ENCODE measurements at places on chromosomes 12 and 14. TPM values are rescaled to one million over a fixed set of nuclear protein-coding genes. Genes with fewer than 3 reads are reported as not detected.

The ENDOU gene
- 0.27 TPM for polyA plus RNA-seq

The AKAP6 gene
- 71.3 TPM for polyA plus RNA-seq

The OR6C4 gene
- not detected for polyA plus RNA-seq

The KRT7 gene
- polyA plus RNA-seq: not detected

GRCh38 chr12:90060031-90060430, 351.4 kb upstream of the ATP2B1 start:
- no peak for DNase-seq

The FOXN3 gene
- polyA plus RNA-seq: 57.4 TPM

The POLR3B gene
- 13.5 TPM for polyA plus RNA-seq

DNA sequence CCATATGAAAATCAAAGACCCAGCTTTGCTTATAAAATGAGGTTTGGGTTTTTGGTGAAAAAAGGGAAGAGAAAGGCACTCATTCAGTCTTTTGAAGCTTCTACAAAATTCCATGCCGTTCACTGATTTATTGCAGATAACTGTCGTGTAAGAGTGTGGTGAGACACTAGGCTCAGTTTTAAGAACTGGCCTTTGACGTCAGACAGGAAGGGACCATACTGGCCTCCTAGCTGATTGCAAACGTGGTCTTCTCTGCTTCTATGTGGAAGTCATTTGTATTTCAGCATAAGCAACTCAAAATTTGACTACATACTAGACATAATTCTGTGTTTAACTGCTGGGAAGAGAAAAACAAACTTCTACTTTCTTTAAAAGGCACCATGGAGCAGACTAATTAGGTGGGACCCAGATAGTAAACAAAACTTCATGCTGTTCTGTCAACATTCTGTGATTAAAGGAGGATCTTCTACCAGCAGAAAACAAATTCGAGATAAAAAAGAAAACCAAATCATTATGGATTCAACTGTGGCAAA, 168.7 kb downstream of the TTC7B start:
- no peak for DNase-seq

GRCh38 chr12:93442411-93443340, 929 bp upstream of the UBE2N start:
- no peak for DNase-seq

DNA sequence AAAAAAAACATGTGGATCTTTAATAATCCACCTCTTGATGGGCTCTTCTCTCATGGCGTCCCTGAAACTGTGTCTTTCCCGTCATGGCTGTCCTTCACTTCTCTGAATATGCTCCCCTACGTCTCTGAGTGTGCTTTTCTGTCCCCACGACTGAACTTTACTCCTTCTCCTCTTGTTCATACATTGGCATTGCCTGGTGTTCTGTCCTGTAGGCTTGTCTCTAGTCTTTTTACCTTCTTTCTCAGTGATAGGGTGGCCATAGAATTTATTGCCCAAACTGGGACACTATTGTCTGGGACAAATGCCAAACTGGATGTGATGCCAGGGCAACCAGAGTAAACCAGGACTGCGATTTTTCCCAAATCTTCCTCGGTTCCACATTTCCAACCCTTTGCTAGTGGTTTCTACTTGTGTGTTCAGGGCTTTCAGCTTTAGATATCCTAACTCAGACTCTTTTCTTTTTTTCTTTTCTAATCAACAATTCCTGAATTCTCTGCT, 202.2 kb downstream of the ATP23 start:
- no peak for DNase-seq

GRCh38 chr12:51285843-51286242, 15.6 kb upstream of the SMAGP start:
- no peak for DNase-seq

The INHBC gene
- 0.15 TPM for polyA plus RNA-seq

- DNase-seq: no peak
Observed at GRCh38 chr12:30015631-30016337, 232.0 kb upstream of the TMTC1 start.

DNA sequence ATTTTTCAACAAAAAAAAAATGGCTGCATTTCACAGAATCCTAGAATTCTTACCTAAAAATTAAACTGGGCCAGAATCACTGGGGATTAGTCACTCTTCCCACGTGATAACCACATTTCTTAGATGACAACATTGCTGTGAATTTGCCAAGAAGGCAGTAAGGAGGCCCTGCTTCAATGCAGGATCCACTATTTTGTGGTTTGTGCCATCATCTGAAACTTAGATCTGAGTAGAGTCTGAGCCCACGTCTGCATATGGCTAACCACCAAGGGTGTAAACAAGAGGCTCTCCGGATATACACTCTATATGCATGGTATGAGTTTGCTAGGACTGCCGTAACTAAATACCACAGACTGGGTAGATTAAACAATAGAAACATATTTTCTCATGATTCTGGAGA, 24.4 kb upstream of the TBX5 start:
- DNase-seq: no peak

DNA sequence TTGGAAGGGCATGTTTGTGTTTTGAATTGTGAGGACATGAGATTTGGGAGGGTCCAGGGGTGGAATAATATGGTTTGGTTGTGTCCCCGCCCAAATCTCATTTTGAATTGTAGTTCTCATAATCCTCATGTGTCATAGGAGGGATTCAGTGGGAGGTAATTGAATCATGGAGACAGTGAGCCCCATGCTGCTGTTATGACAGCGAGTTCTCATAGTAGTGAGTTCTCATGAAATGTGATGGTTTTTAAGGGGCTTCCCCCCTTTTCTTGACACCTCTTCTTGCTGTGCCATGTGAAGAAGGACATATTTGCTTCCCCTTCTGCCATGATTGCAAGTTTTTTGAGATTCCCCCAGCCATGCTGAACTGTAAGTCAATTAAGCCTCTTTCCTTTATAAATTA, 260.0 kb downstream of the DUSP6 start:
- DNase-seq: no peak

GRCh38 chr12:106113042-106113441, 25.7 kb downstream of the NUAK1 start:
- DNase-seq: no peak

The FOXG1 gene
- polyA plus RNA-seq: 0.07 TPM

DNA sequence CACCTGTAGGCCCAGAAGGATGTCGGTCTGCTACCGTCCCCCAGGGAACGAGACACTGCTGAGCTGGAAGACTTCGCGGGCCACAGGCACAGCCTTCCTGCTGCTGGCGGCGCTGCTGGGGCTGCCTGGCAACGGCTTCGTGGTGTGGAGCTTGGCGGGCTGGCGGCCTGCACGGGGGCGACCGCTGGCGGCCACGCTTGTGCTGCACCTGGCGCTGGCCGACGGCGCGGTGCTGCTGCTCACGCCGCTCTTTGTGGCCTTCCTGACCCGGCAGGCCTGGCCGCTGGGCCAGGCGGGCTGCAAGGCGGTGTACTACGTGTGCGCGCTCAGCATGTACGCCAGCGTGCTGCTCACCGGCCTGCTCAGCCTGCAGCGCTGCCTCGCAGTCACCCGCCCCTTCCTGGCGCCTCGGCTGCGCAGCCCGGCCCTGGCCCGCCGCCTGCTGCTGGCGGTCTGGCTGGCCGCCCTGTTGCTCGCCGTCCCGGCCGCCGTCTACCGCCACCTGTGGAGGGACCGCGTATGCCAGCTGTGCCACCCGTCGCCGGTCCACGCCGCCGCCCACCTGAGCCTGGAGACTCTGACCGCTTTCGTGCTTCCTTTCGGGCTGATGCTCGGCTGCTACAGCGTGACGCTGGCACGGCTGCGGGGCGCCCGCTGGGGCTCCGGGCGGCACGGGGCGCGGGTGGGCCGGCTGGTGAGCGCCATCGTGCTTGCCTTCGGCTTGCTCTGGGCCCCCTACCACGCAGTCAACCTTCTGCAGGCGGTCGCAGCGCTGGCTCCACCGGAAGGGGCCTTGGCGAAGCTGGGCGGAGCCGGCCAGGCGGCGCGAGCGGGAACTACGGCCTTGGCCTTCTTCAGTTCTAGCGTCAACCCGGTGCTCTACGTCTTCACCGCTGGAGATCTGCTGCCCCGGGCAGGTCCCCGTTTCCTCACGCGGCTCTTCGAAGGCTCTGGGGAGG, at the start of gene LTB4R:
Gene LTB4R (plus strand): TSS at position 857 of the 959 bp plus-strand sequence. CDS start 4,150 bp downstream, outside the sequence.
- DNase-seq: peak; percentile 54

The WSCD2 gene
- polyA plus RNA-seq: 1.8 TPM

The OVCH1 gene
- 0.33 TPM for polyA plus RNA-seq

- DNase-seq: peak; percentile 42
Observed at GRCh38 chr12:11863478-11863906, 207.2 kb upstream of the BCL2L14 start.

The ALDH1L2 gene
- polyA plus RNA-seq: 10.0 TPM

DNA sequence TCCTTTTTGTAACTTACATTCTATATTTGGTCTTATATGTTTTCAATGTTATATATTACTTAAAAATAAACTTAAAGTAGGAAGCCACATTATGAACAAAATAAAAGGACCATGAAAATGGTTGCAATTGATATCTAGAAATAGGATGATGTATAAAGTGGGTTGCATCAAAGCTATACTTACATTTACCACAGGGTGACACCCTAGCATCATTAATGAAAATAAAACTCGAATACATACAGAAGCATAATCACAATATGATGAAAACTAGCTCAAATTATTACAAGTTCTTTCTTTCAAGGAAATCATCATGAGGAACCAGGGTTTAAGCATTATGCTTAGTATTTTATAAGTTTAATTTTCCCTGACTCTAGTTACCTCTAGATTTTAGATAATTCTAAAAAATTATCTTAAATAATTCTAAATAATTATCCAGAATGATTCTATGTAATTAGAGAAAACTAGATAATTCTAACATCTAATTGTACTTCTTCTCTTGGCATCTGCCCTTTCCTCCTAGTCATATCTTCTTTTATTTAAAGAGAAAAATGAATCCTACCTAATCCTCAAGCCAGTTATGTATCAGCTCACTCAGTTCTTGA, 31.2 kb downstream of the TAS2R7 start:
- DNase-seq: peak; percentile 43

The PMCH gene
- 0.70 TPM for polyA plus RNA-seq

DNA sequence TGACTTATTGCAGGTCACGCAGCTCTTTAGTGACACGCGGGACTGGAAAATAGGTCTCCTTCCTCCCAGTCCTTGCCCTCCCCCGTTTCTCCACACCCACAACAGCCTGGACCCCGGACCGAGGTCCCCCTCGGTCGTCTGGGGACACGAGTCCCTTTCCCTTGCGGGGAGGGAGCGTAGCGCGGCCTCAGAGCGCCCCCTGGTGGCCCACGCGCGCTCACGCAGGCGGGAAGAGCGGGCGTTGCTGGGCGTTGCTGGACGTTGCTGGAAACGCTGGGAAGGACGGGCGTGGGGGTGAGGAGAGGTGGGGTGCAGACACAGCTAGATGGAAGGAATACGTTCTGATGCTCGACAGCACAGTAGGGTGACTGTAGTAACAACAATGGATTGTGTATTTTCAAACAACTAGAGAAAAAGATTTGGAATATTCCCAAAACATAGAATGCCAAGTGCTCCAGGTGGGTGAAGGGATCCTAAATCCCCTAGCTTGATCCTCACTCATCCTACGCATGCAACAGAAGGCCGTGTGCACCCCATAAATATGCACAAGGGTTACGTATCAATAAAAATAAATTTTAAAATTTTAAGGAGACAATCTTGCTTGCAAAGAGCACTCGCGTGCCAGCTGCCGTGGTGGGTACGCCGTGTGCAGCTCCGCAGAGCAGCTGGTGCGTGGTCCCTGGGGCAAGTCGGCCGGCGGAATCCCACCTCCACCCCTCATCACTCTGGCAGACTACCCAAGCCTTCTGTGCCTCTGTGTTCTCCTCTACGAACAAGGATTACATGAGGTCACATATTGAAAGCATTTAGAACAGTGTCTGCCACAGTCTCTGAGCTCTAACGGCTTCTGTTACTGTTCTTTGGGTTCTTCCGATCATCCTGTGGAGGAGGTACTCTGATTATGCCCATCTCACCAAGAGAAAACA, 87.4 kb downstream of the B4GALNT3 start:
- DNase-seq: peak; percentile 70

The A2ML1 gene
- 0.07 TPM for polyA plus RNA-seq

- no peak for DNase-seq
Observed at GRCh38 chr12:27693403-27693802, 2.8 kb upstream of the REP15 start.

GRCh38 chr14:63295231-63295685, 23.5 kb downstream of the GPHB5 start:
- DNase-seq: no peak

The RPL10L gene
- polyA plus RNA-seq: not detected

- DNase-seq: no peak
Observed at GRCh38 chr12:13472690-13473089, 276.2 kb downstream of the EMP1 start.

- DNase-seq: no peak
Observed at GRCh38 chr14:74965486-74966153, 10.2 kb upstream of the PGF start.

GRCh38 chr12:101675555-101675954, 21.9 kb upstream of the CHPT1 start:
- no peak for DNase-seq

The CHGA gene
- polyA plus RNA-seq: 0.15 TPM

DNA sequence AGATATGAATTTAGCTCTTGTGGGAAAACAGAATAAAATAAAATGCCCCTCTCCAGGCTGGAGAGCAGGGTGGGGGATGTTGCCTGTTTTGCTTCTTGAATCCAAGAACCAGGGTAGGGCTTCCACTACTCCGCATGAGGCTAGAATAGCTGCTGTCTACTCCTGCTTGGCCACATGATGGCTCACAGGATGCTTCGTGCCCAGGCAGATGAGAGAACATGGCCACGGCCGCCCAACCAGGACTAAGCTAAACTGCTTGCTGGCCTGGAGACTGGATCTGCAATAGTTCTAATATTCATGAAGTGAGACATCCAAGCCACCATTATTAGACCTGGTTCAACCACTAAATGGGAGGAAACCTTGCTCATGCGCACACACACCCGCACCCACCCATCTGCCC, 122.2 kb upstream of the METAP2 start:
- DNase-seq: no peak

- no peak for DNase-seq
Observed at GRCh38 chr12:22935501-22935900, 310.5 kb downstream of the ETNK1 start.

- DNase-seq: no peak
Observed at GRCh38 chr14:68691031-68691791, 101.7 kb downstream of the ZFP36L1 start.

The PLEK2 gene
- not detected for polyA plus RNA-seq

GRCh38 chr14:64410084-64410774, 22.1 kb downstream of the MTHFD1 start:
- DNase-seq: no peak

DNA sequence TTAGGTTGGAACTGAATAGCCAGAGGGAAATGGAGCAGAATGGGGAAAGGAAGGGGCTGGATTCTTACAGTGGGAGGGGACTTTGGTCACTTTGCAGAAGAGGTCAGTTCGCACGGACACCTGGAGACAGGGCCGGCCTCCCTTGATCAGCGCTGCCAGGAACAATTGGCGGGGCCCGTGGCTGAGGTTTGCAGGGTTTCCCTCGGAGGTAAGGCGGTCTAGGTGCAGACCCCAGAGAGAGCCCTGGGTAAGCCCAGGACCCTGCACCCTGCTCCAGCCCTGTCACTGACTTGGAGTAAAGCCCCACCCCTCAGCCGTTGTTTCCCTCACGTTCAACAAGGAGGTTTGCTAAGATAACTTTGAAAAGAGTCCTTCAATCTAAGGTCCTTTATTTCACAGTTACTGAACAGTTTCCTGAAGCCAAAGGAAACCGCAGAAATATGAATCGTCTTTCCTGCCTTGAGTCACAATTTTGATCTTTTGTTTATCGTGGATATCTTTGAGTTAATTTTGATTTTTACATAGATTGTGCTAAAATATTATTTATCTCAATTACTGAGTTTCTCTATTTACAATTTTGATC, 231.4 kb upstream of the RTL1 start:
- DNase-seq: no peak

Measured in muscle of arm (tissue), 14 donors.